Stimulated activated CD4-positive, alpha-beta T cell treated with anti-CD3 and anti-CD28 coated beads, Interleukin-1b, Interleukin-23, amount 100 ng/mL, for 1 hour (primary cell): ENCODE measurements at places on chromosomes 4 and X.
A peak's percentile ranks its signal among the peaks of the same experiment; 100 is the strongest.

DNA sequence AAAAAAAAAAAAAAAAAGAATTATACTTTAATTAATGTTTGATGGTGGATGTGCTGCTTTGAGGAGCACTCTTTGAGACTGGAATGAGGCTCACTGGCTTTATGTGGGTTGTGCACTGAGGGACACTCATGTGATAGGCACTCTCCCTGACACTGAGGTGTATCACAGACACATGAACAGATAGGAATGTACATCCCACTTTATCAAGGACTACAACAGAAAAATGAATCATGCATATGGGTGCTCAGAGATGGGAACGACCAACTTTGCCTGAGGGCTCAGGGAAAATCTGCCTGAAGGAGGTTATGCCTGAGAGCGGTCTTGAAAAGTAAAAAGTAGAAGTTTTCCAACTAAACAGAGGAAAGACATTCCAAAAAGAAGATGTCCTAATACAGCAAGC lies 97.7 kb upstream of the RBPJ start:
- DNase-seq = no peak

DNA sequence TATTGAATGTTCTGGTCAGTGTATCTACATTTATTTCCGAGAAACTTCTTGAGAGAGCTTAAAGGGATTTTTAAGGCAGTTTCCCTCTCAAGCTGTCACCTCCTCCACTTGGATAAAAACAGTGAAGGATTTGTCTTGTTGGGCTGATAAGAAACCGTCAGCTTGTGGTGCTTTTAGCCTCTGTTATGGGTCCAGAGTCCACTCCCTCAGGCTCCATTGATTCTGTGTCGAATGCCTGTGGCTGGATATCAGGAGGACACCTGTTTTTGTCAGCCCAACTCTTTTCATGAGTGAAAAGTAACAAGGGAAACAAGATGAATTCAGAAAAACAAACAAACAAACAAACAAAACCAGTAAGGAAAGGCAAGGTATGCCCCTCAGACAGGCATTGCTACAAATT lies 12.4 kb downstream of the CLCN4 start:
- no peak for DNase-seq

- no peak for DNase-seq
Observed at GRCh38 chrX:44898411-44899221, 25.6 kb downstream of the KDM6A start.

GRCh38 chrX:135543924-135544323 lies 23.5 kb downstream of the INTS6L start:
- no peak for DNase-seq

- DNase-seq = no peak
Observed at GRCh38 chr4:25320336-25320735, 7.8 kb downstream of the ZCCHC4 start.

- no peak for DNase-seq
Observed at GRCh38 chr4:108170631-108171338, 2.1 kb upstream of the LEF1 start.

- no peak for DNase-seq
Observed at GRCh38 chrX:103531002-103531401, 11.7 kb upstream of the RAB40A start.

- no peak for DNase-seq
Observed at GRCh38 chr4:68346461-68346860, 3.4 kb downstream of the YTHDC1 start.

- DNase-seq = no peak
Observed at GRCh38 chrX:88560673-88561330, 186.2 kb upstream of the CPXCR1 start.

DNA sequence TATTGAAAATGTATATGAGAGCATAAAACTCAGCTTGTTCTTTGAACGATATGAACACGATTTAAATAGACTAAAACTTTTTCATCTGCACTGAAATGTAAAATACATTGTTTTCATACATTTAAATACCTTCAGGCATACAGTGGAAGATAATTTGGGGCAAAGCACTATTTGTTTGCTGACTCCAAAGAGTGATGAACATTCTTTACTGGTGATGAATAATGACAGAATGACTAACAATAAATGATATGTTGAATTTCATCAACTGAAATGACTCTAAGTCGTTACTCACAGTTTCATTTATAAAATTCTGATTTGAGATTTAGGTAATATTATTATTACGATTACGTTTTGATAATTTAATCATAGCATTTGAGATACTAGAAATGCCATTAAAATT lies 1160.1 kb downstream of the NLGN4X start:
- no peak for DNase-seq

- DNase-seq = no peak
Observed at GRCh38 chr4:125725957-125726525, 411.3 kb downstream of the FAT4 start.

DNA sequence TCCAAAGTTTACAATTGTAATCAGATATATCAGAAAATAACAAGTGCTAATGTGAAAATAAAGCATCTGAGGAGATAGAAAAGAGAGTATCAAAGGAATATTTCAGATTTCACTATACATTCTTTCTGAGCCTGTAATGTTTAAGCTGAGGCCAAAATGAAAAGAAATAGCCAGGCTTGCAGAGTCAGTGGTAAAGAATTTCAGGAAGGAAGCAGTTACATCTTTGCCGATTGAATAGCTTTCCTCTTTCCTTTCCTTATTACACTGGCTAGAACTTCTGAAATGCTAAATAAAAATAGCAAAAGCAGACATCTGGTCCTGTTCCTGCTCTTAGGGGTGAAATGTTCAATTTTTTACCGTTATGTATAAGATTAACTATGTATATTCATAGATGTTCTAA lies 1441.6 kb upstream of the PCDH7 start:
- DNase-seq = no peak

GRCh38 chrX:10929747-10930146 lies 181.4 kb upstream of the HCCS start:
- no peak for DNase-seq

DNA sequence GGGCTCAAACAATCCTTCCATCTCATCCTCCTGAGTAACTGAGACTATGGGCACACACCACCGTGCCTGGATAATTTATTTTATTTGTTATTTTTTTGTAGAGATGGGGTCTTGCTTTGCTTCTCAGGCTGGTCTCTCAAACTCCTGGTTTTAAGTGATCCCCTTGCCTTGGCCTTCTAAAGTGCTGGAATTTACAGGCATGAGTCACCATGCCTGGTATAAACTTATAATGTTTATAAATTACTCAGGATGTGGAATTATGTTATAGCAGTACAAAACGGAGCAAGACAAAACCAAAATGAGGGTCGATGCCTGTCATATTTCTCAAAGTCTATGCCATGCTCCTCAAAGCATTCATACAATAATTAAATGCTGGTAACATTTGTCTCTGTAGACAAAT lies 29.8 kb upstream of the TEX13C start:
- DNase-seq = no peak

- no peak for DNase-seq
Observed at GRCh38 chr4:74297539-74297938, 10.7 kb upstream of the EPGN start.

DNA sequence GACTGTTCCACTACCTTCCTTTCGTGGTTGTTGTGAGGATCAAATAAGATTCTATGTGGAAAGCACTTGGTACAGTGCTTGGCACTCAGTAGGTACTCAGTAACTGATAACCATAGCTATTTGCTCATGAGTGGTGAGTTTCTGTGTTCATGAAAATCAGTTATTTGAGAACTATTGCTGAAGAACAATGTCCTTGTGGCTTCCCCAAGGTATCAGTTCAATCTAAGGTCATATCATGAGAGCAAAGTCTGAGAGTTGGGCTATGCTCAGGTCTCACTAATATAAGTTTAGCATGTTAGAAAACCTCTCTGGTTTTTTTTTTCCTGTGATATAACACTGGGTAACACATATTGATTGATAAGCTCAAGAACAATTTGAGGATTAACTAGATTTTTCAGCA lies 147.8 kb downstream of the GRIA3 start:
- DNase-seq = no peak

- no peak for DNase-seq
Observed at GRCh38 chrX:130896026-130896425, 7.0 kb downstream of the ENOX2 start.

DNA sequence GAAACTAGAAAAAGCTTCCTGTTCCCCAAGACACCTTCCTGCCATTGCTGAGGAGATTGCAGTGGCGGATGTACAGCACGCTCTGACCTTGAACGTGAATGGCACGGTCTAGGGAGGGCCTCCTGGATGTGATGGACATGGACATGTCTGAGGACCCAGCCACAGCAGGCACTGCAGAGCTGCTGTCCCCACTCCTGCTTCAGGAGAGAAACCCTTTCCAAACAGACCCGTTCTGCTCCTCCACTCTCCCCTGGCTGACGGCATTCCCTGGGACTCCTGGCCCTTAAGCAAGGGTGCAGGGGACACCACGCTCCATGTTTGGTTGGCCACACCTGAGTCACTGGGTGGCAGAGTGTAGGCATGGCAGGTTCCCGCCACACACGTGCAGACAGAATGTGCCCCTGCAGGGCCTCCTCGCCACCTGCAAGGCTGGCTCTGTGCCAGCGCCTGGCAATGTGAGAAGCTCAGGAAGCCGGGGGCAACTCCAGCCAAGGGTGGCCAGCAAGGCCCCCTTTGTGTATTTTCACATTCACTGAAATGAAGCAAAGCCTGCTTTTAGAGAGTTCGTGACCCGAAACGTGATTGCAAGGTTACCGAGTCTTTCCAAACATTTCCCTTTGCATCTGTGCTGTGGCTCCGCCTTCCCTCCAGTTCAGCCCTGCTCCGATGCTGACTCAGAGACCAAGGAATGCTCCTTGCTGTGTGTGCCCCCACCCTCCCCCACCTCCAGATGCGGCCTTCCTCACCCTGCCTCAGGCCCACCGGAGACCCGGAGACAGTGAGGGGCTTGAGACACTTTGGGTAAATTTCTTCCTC lies 46.1 kb downstream of the HTRA3 start:
- DNase-seq = no peak

DNA sequence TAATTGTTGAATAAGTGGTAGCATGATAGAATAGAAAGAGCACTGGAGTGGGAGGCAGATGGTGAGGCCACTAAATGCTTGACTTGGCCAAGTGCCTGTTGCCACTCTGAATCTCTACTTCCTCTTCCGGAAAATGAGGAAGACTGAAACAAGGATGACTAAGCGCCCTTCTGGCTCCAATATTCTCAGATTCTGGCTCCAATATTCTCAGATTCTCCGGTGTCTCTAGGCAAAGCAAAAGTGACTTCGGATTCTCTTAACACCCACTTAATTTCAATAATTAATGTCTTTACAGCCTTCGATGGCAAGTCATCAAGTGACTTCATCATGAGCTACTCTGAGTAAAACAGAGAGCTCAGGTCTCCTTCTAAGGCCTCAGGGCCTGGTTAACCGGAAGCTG lies 402.2 kb upstream of the FGF13 start:
- no peak for DNase-seq

DNA sequence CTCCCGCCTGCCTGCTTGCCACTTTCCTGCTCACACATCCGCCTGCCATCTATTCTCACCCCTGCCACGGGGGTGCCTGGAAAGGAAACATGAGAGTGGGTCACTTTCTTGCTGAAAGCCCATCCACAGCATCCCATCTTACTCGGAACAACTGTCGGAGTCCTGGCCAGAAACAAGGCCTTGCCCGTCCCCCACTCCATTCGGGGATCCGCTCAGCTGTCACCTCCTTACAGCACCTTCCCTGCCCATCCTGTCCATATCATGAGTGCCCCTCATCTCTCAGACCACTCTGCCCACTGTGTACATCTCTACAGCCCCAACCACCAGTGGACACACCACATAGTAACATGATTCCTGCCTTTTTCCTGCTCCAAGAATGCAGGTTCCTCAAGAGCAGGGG lies 6.4 kb downstream of the EVC2 start:
- no peak for DNase-seq

- DNase-seq = no peak
Observed at GRCh38 chr4:183335369-183335940, 13.2 kb upstream of the CLDN24 start.

DNA sequence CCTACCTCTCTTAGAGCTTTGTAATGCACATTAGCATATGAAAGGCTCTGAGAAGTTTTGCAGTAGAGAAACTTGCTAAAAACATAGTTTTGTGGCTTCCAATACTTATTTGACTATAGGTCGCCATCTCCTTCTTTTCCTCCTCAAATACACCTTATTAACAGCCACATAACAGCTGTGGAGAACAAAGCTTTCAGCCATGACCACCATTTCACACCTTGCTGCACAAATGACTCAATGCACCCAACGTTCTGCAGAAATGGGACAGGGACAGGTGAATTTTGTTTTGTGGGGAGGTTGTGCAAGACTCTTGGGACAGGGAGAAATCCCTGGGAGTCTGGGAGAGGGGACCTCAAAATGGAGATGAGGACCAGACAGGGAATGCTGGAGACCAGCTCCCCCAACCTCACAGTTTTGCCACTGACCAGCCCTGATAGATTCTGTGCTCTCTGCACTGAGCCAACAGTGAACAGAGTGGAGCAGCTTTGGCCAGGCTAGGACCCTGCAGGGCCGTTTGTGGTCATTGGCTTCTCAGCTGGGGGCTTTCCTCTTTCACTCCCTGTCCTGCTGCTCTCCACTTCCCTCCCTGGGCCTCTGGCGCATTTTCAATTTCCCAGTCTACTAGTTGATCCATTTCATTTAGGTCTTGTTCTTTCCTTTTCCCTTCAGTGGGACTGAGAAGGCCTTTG lies 16.6 kb downstream of the FRMPD3 start:
- DNase-seq = no peak

DNA sequence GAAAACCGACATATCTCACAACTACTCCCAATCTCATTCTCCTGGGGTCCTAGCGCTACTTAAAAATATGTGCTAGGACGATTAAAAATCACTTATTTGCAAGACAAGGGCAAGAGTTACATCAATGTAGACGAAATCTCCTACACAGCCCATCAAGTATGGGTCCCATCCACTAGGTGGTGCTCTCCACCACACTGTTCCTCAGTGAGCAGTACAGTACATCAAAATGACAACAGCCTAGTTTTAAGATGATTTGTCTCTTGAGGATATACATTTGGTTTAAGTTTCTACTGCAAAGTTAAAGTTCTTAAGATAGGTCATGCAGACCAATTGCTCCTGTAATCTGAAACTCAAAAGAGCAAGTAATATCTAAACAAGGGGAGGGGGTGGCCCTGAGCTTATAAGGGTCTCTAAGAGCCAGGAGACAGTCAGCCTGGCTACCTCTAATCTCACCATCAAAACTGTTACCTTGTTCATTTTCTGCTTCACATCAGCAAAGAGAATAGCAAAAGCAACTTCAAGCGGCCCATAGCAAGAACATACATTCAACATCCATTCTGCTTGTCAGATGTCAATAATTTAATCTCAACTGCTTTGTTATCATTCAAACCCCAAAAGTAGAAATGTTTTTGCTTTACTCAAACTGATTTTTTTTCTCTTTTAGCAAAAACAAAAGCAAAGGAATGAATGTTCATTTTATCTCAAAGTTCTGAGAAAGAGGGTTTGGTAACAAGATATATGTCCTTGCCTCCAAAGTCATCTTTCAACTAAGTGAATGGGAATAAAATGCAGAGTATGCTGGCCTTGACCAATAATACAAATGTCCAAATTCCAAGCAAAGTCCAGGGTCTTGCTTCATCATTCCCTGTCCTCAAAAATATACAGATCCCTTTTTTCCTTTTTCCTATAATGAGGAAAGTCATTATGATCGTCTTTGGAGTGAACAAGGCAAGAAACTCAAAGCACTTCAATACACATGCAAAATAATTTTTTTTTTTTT lies 53.1 kb downstream of the STX18 start:
- DNase-seq = peak; percentile 18
